ENCODE measurements at places on chromosomes 7 and 10.

DNA sequence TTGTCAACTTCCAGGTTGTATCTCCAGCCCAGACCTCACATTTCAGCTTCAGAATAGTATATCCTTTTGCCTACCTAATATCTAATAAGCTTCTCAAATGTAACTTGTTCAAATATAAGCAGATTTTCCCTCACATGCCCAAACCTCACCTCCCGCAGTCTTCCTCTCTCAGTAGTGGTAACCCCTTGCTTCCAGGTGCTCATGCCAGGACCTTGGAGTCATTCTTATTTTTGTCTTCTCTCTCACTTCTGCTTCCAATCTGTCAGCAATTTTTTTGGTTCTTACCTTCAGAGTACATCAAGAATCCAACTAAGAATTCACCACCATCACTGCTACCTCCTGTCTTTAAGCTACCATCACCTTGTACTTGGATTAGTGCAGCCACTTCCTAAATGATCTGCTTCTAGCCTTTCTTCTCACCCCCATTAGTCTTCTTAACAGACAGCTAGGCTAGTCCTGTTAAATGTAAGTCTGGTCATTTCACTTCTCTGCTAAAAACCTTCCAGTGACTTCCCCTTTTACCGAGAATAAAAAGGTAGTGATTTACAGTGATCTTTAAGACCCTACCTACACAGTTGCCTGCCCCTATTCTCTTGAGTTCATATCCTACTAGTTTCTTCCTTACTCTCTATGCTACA, 14.0 kb downstream of the ANKIB1 start:
- DNase-seq: no peak

- peak; percentile 17 for DNase-seq
These were observed 23.5 kb upstream of the FAM180A start for GRCh38 chr7:135771961-135772638.

DNA sequence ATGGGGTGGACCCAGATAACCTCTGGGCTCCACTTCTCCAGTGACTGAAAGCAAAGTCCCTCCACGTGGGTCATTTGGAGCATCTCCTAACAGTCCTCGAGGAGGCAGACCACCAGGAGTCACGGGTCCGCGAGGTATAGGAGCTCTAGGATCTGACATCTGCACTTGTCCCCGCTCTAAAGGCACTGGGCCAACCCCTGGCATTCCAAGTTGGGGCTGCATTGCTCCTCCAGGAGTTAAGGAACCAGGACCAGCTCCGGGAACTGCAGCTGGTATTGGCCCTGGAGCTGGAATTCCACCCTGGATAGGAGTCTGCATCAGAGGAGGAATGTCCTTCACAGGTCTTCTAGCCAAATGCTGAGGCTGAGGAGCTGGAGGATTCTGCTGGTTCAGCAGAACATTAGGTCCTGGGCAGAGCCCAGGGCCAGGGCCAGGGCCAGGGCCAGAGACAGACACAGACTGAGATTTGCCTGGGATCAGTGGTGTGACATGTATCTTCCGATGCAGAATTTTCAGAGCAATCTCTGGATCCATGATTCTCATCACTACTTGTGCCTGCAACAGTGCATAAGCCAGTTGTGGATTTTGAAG, 827 bp downstream of the CSTF2T start:
- peak; percentile 2 for DNase-seq

DNA sequence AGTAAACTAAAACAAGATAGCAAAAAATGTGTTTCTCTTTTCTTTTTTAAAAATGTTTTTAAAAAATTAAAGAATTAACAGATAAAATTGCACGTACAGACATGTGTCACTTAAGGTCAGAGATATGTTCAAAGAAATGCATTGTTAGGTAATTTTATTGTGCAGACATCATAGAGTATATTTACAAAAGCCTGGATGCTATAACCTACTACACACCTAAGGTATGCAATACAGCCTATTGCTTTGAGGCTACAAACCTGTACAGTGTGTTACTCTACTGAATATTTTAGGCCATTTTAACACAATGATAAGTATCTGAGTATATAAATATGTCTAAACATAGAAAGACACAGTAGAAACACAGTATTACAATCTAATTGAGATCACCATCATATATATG, 253.1 kb downstream of the PRKG1 start:
- no peak for DNase-seq

- no peak for DNase-seq
These were observed 23.7 kb downstream of the ATAD1 start for GRCh38 chr10:87794285-87794684.

DNA sequence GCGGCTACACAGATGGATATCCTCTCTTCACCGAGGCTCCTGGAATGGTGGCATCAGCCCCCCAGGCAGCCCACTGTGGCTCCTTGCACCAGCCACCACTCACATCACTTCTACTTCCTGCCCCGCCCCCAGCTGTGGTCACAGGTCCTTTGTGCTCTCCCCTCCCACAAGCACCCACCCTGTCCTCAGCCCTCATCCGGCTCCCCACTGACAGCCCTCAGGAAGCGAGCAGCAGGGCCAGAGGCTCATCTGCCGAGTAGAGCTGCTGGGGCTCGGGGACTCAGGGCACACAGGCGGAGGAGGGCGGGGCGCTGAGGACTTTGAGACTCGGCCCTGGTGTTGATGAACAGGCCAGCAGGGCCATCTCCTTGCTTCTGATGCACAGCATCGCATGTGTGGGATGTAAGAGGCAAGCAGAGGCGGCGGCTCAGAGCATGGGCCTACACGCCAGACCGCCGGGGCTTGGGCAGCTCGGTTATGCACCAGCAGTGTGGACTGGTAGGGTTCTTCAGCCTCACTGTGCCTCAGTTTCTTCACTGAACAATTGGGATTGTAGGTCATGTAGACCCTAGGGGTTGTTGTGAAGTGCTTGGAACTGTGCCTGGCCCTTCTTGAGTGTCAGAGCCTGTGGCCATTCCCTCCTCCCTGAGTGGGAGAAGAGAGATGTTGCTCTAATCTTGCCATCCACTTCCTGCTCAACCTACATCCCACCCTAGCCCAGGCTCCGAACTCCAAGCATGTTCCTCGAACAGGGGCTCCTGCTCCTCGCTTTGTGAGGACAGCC, at the start of gene PRF1:
TSS of gene PRF1 (minus strand) at position 77 of the 784 bp plus-strand sequence. CDS start 1,839 bp downstream, outside the sequence.
- no peak for DNase-seq

DNA sequence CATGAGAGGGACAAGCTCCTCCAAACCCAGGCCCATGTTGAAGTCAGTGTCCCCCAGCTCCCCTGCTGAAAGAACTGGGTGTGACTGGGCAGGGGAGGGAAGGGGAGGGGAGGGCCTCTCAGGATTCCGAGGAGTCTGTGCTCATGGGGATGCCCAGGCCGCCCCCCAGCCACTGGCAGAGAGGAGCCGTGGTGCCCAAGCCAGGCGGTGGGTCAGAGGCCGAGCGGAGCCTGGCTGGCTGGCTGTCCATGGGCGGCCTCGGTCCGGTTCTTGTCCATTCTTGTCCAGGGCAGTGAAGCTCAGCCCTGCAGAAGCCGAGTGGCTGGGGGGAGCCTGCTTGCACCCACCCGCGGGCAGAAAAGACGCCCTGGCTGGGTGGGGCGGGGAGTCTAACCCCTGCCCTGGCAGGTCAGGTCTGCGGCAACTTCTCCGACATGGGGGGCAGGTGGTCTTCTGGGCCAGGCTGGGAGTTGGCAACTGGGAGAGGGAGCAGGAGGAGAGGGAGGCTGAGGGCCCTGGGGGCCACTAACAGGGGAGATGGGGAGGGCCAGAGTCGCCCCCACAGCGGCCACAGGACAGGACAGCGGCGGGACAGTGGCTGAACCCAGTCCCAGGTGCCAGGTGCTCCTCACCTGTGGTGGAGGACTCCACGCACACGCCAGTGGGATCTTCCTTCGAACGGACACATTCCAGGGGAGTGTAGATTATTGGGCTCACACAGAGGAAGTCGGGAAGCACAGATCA, 54.1 kb downstream of the FOXL3 start:
- DNase-seq: no peak

DNA sequence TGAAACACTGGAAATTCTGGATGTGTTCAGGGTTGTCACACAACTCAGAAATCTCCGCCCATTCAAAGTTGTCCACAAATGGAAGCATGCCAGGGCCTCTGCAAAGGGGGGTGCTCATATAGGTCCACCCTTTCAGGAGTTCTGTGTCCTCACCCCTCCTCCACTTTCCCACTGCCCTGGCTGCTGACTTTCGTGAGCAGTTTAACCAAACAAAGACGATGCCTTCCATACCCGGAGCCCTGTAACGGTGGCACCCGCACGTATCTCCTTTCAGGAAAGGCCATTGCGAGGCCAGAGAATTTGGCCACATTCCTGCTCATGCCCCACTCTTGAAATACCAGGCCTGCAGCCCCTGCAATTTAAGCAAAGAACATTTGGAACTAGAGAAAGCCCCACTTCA, 1.4 kb downstream of the CPXM2 start:
- DNase-seq: no peak

DNA sequence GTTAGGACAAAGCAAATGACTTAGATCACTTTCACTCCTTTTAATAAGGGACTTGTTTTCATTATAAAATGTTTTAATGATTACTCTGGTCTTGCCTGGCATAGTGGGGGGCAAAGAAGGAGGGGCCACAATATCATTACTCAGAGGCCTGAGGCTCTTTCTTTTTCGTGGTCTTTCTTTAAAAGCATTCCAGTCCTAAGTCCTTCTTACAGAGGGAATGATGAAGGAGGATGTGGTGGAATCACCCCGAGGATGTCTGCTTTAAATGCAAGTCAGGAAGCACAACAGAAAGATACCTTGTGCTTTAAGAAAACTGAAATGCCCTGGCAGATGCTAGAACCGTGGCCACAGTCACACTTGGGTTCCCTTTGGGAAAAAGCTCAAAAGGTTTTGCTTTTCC, 379.1 kb downstream of the INHBA start:
- DNase-seq: no peak

GRCh38 chr7:35353481-35353880, 99.6 kb upstream of the TBX20 start:
- DNase-seq: peak; percentile 74

DNA sequence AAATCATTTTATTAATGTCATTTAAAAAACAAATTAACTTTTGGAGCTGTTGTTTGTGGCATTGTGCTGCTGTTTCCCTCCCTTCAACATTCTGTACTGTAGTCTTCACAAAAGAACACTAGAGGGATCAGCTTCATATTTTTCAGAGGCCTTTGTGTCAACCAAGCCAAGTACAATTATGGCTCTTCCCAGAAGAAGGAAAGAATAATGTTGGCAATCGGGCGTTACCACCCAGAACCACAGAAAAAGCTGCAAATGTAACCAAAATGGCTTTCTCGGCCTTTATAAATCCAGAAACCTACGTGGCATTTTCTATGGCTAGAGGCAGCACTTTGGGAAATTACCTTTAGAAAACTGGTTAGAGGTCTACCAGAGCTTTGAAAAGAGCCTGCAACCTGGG, 98.8 kb upstream of the COL1A2 start:
- peak; percentile 33 for DNase-seq

DNA sequence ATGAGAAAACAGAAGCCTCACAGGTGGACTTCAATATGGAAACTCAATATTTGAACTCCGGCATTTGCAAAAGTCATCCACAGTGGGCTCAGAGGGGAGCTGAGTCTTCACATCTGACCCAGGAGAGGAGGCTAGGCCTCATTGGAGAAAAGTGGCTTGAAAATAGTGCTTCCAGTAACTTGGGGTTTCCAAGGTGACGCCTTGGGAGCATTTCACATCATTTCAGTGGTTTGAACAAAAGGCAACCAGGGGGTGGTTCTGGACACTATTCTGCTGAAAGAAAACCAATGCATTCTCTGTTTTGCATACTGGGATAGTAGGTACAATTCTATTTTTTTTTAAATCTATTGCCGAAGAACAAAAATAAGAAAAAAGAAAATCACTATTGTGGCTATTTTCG, 599.2 kb upstream of the POM121L12 start:
- DNase-seq: no peak

DNA sequence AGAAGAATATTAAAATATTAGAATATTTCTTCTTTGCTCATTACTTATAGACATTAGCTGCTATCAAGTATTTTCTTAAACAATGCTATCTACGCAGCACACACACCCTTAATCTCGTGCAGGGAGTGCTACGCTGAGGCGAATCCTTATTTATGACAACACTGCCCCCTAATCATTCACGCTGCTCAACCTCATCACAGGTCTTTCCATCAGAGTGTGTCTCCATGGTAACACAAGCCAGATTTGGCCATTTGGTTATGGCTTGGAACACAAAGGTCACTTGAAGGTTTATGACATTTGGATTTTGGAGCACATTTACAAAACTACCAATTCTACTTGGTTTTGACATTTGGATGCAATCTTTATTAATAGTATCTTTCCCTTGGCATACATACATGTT, 45.4 kb upstream of the MYO3A start:
- no peak for DNase-seq

DNA sequence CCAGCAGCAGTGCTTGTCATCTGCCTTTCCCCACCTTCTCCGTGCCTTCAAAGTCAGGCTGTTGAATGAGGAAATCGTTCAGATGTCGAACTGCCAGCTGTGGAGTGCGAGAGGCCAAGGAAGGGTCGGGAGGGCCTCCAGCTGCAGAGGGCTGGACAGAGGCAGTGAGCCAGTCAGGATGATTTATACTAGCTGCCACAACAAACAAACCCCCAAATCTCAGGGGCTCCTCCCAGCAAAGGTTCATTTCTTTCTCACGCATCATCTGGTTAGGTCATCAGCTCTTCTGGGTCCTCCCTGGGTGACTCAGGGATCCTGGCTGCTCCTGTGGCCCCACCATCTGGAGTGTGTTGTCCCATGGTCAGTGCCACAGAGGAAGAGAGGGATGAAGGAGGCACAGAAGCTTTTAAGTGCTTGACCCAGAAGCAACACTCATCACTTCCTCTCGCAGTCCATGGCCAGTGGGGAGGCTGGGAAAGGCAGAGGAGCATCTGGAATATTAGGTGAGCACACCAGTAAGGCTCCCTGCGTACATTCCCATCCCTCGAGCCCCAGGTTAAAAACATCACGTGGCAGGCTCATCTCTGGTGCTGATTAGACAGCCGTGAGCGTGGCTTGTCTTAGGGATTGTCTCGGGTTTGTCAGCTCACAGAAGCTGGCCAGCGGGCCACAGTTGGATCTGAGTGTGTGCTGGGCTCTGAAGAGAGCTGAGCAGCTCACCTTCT, 140.7 kb downstream of the RGS10 start:
- DNase-seq: no peak

DNA sequence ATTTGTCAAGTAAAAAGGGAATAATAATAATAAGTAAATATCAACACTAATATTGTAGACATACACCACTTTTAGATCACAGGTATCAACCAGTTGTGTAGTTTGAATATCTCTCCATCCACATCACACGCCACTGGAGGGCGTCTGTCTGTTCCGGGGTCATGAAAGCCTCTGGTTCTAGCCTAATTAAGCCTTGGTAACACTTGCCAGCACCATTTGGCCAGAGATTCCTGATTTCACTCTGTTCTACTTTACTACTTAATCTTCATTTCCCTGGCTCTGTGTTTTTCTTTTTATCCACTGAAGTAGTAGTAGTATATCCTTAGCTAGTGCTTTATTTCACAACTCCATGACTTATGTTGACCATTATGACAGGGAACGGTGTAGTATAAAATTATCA, 285.6 kb upstream of the POM121L12 start:
- DNase-seq: no peak

DNA sequence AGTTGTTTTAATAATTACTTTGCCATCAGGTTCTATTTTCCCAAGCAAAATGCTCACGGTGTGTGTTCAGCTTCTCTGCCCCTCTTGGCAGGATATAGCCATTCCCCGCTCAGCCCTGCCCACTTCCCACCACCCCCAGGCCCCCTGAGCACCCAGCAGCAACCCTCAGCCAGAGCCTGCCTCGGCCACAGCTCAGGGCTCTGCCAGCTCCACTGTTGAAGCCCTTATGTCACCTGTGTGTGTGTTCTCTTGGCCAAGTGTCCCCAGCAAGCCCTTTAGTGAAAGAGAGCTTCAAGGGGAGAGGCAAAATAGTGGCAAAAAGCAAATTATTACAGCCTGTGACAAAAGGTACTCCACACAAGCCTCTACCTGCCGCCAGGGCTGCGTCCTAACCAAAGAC, 275.3 kb downstream of the ADARB2 start:
- DNase-seq: no peak

Measured in SK-N-DZ (cell line).